ENCODE measurements at places on chromosomes 3 and 15.

GRCh38 chr15:51450001-51450400, 108.5 kb downstream of the GLDN start:
- DNase-seq: no peak

DNA sequence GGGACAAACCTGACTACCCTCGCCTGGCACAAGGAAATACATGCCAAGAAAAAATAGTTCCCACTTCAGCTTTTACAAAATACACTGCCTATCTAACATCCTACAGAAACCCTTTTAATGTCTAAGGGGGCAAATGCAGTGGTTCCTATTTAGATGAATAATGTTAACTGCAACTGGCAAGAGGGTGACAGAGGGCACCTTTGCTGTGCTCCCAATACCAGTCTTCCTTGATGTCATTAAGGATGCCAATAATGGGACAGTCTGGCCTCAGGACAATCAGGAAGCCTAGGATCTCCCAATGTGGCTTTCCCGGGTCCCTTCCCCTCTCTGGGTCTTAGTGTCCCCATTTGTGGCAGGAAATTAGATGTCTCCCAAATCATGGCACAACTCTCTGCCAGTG, 13.9 kb downstream of the CSRNP1 start:
- DNase-seq: no peak

DNA sequence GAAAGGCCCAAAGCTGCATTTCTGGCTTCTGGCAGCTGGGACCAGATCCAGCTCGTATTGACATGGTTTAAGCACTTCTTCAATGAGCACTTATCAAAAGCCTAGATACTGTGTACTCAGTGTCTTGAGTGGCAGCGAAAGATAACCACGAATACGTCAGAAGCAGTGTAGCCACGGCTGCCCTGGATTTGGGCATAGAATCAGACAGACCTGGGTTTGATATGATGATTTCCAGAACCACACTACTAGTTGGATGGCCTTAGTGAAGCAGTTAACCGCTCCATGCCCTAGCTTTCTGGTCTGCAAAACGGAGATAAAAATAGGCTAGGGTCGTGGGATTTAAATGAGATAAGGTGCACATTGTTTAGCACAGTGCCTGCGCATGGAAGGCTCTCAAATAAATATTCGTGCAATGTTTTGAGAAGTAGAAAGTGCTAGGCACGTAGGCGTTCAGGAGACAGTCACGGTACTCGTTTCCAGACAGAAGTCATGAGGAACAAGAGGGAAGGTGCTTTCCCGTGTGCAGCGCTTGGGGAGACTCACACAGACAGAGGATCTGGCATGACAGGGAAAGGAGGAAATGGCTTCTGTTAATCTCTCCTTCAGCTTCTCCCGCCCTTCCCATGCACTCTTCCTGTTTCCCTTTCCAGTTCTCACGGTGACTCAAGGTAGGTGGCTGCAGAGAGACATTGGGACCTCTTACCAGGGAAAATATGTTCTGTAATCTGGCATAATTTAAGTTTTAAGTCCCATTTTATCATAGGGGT, 70.3 kb downstream of the CCNL1 start:
- no peak for DNase-seq

- no peak for DNase-seq
These were observed 26.6 kb upstream of the MAGEF1 start for GRCh38 chr3:184738506-184738890.

- peak; percentile 56 for DNase-seq
These were observed 25.9 kb upstream of the GRIP2 start for GRCh38 chr3:14565868-14566588.

Measured in hepatic stellate cell (primary cell).